Activated CD4-positive, alpha-beta memory T cell treated with anti-CD3 and anti-CD28 coated beads for 36 hours (primary cell): ENCODE measurements at places on chromosomes 11 and 22.
A peak's percentile ranks its signal among the peaks of the same experiment; 100 is the strongest.

DNA sequence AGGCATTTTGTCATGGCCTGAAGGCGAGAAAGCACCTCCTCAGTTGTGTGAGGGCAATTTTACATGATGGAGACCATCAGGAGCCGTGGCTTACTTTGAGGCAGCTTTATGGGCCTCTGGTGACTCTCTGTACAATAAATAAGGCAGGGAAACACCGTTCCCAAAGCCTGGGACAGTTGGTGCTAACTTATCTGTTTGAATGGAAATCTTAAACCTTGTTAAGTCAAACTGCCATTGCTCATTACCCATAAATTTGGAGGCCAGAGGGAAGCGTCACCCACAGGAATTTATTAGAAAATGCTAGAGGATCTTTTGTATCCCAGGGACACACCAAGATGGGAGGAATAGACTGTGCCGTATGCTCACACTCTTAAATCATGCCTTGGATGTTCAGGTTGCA, 1156.9 kb downstream of the BRD1 start:
- no peak for DNase-seq

GRCh38 chr11:67195971-67196456, 70.3 kb upstream of the GRK2 start:
- DNase-seq = no peak

GRCh38 chr11:5547982-5548381, 358 bp downstream of the OR52H1 start:
- no peak for DNase-seq

- no peak for DNase-seq
These were observed 61.3 kb downstream of the MUC15 start for GRCh38 chr11:26510756-26511155.

DNA sequence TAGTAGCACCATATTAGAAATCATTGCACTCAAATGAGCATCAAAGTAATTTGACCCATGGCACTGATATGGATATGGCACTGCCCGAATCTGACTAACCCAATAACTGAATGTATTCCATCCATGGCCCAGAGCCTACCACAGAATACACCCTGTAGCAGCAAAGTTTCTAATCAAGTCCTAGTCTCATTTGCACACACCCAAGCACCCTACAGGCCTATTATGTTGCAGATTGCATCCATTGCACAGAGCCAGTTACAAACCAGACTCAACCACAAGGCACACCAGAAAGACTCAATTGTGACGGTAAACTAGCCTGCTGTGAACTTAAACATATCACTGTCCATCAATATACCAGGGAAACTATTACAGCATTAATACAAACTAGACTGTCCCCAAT, 6.5 kb downstream of the OR52E5 start:
- no peak for DNase-seq

DNA sequence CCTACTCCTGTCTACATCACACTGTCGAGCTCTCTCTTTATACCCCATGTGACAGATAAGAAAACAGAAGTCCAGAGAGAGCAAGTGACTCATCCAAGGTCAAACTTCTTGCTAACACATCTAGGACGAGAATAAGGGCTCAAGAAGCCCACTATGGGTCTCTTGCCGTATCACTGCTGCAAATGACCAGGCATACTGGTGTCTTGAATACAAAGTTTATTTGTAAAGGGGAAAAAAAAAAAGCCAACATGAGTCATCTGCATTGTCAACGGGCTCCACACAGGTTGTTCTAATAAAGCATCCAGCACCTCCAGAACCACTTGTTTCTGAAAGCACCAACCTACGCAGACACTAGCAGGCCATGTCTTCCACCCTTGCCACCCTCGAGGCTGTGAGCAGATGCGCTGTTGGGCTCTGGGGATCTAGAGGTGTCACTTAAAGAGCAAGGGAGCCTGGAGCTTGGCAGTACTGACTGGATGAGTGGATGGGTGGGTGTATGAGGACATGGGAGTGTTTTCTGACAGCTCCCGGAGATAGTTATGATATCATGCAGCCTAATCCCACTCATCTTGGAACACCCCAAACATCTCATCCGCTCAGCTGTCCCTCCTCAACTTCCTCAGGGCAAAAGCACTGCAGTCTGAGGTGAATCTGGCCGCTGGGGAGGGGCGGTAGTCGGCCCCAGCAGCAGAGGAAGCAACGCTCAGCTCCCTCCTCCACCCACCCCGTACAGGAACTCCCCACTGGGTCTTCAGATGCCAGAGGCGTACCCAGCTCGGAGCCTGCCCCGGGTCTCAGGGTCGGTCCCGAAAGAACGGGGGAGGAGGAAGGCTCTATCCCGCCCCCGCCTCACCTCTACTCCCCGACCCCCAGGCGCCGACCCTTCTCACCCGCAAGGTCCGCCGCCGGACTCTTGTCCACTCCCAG, 1.0 kb downstream of the SMCO4 start:
- DNase-seq = peak; percentile 68

DNA sequence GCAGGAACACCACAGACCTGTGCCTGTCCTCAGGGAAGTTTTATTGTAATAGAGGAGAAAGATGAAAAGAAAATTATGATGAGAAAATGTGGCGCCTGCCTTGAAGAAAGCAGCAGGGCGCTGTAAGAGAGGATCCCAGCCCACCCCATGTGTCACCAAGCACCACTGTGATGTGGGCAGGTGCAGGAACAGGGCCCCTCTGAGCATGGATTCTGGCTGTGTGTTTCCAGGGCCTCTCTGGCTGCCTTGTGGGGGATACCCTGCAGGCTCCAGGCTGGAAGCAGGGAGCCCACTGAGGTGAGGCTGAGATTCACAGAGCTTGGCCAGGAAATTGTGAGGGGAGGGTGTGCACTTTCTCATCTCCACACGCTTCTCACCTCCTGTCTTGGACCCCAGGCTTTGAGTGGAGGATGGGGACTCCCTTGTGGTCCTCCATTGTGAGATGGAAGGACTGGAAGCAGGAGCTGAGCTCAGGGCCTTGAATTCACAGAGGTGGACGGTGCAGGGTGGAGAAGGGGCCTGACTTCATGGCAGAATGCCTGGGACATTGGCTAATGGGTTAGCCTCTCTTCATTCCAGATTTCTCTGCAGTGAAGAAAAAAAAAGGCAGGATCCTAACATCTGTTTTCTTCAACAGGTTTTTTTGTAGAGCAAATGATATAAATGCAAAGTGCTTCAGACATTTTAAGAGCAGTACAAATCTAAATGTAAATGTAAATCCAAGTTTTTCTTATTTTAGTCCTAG, 246.6 kb upstream of the B3GAT1 start:
- DNase-seq = no peak

GRCh38 chr11:4183410-4184057, 88.9 kb downstream of the RRM1 start:
- DNase-seq = no peak

- DNase-seq = no peak
These were observed 361.6 kb downstream of the GUCY1A2 start for GRCh38 chr11:106656646-106657045.

GRCh38 chr11:124026498-124026897, at the start of gene OR10G8:
Gene OR10G8 (plus strand): TSS chr11:124026798. CDS start chr11:124029623, 2,825 bp downstream.
- no peak for DNase-seq

DNA sequence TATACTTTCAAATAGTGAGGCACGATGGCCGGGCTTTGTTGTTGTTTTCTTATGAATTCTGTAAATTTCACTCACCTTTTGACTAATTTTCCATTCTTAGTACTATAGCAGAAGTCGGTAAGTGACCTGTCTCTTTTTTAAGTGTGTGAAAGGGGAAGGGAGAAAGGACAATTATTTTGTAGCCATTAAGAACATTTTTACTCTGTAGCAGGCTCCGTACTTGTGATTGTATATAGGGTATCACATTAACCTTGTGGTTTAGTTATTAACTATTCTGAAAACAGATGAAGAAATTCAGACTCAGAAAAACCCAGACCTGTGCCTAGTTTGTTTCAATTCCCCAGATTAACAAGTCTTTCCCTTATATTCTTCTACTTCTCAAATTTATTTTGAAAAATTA, 78.7 kb downstream of the CASP12 start:
- DNase-seq = no peak

DNA sequence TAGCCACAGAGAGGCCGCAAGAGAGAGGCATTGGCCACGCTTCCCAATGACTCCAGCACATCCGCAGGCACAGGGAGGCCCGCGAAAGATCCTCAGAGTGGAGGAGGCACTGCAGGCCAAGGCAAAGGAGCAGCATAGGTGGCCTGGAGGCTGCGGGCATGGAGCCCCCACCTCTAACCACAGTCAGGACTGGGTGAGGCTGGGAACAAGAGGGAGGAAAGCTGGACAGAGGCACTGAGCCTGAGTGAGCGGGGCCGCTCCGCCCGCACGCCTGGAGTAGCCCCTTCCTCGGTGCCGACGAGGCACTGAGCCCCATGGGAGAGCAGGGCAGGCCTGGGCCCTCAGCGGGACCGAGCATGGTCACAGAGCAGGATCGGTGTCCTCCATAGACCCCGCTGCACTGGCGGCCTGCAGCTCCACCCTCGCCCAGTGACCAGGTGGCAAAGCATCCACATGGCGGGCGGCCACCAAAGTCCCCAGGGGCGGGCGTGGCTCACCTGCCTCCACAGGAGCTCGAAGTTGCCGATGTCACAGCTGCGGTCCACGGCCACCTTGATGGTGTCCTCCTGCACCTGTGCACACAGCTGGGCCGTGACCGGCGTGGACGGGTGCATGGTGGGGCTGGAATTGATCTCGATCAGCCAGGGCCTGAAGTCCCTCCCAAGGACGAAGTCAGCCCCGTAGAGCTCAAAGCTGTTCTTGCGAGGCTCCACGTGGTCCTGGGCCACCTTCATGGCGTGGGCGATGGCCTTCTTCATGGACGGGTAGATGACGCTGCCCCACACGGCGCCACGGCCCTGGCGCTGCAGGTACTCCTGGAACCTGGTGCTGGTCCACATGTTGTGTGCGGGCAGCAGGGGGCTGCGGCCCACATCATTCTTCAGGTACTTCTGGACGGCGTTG, 18.9 kb upstream of the IL17REL start:
- no peak for DNase-seq

DNA sequence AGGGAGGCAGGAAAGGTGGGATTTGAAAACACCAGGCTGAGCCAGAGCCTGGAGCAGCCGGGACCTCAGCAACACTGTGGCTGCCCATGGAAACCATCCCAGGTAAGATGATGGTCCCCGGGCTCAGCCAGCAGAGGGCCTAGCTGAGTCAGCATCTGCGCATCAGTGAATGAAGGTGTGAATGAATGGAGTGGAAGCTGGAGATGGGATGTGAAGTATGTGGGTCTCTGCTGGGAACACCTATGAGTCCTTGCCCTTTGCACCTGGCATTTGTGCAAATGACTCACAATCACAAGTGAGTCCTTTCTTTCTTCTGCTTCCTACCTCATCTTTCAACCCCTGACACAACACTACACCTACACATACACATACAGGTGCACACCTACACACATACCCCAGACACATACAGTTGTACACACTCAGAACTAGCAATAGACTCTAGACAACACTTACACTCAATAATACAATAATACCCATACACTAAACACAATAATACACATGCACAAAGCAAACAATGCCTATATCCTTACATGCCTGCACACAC, 62.8 kb upstream of the PRDM11 start:
- DNase-seq = peak; percentile 28

DNA sequence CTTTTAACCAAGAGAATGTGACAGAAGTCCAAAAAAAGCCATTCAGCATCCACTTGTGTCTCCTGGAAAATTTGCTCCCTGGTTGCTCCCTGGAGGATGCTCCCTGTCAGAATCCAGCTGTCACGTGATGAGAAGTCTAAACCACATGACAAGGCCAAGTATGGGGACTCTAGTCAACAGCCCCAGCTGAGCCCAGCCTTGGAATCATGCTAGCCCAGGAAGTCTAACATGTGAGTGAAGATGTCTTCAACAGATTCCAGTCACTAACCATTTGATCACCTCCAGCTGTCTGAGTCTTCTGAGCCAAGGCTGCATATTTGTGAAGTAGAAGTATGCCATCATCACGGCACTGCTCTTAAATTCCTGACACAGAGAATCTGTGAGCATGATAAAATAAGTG, 4.2 kb downstream of the OR56B4 start:
- no peak for DNase-seq

DNA sequence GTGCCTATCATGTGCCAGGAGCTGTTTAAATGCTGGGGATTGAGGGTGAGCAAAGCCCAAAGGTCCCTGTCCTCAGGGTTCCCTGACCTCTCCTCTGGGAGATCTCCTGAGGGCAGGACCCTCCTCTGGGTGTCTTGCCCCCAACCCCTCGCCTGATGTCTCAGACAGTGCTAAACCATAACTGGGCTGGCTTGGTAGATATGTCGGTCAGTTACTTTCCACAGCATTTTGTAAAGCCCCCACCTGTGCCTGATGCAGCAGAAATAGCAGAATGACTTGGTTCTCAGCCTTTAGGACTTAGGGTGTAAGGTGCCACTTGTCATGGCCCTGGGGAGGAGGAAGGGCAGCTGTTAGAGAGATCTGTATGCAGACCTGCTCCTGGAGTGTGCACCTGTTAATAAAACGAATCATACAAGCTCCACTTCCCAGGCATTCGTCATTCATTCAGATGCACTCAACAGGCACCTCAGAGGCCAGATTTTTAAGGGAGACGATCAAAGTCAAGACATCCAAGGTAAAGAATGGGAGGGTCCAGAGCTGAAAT, 88.1 kb downstream of the TP53I11 start:
- no peak for DNase-seq

DNA sequence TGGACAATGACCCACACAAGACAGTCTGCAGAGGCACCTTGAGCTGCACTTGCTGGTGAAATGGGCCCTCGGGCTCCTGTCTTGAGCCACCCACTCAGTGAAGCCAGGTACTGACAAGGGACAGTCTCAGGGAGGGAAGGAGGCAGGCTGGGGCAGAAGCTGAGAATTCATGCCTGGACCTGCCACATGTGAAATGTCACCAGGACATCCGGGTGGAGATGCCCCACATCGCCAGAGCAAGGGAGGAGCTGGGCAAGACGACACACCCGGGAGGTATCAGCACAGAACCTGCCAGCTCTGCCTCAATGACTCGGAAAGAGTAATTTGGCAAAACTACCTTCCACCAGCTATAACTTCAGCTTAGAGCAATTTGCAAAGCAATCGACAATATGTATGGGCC, 23.5 kb downstream of the CPT1A start:
- DNase-seq = no peak

GRCh38 chr11:66042996-66043906, 5.7 kb downstream of the GAL3ST3 start:
- DNase-seq = no peak

- no peak for DNase-seq
These were observed 3.2 kb upstream of the NEAT1 start for GRCh38 chr11:65419460-65419771.

GRCh38 chr11:75011357-75011756, 22.6 kb downstream of the NEU3 start:
- no peak for DNase-seq

DNA sequence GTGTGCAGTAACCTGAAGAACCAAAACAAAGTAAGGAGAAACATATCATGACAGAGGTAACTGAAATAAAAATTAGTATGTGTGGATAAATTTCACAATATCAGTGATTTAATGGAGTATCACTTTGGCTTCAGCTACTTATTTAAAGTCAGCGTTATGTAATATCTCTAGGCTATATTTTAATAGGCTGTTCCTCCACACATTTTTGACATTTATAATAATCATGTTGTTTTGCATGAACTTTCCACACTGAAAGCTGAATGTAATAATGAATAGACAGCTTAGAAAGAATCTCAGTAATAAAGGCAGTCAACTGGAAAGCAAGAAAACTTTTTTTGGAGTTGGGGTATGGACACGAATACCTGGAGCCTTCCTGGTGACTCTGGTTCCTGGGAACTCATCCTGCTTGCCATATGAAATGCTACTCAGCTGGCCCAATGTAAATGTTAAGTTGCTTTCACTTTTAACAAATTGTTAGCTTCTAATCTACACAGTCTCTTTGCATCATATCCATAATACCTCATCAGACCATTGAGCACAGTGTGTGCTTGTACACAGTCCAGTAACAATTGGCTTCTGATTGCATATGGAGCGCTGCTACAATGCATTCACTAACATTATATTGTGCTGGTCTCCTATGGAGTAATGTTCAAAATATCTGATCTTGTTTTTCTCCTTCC, 257.7 kb downstream of the SOX6 start:
- no peak for DNase-seq
